ENCODE measurements at places on chromosomes 13 and 19. TPM values are rescaled to one million over a fixed set of nuclear protein-coding genes. Genes with fewer than 3 reads are reported as not detected.

Gene ZNF626
- not detected for total RNA-seq

Gene ZNF580
- 47.5 TPM for total RNA-seq

DNA sequence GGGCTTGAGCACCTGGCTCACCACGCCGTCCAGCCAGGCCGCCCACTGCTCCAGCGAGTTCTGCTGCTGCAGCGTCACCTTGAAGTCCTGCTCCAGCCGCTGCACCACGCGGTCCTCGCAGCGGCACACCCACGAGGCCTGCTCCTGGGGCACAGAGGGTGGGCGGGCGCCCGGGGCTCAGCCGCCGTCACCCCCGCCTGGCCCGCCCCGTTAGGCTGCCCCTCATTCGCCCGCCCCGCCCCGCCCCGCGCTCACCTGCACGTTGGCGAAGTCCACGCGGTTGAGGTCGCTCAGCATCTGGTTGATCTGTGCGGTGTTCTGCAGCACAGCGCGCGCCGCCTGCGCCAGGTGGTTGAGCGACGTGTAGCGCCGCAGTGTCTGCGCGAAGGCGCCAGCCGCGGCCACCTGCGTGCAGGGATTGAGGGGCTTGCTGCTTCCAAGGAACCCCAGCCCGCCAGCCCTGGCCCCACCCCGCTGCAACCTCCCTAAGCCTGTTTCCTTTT lies 11.3 kb downstream of the DCAF15 start:
- H3K27ac ChIP-seq: no peak overlapping the region
- 0 out of 2 replicates have a peak, but pooled peaks cover 3% of the 10 kb centered on the region for H3K36me3 ChIP-seq
- no peak overlapping the region for H3K4me3 ChIP-seq
- H3K4me1 ChIP-seq: no peaks in the 10 kb centered on the region

Gene RBM42
- 82.1 TPM for total RNA-seq

DNA sequence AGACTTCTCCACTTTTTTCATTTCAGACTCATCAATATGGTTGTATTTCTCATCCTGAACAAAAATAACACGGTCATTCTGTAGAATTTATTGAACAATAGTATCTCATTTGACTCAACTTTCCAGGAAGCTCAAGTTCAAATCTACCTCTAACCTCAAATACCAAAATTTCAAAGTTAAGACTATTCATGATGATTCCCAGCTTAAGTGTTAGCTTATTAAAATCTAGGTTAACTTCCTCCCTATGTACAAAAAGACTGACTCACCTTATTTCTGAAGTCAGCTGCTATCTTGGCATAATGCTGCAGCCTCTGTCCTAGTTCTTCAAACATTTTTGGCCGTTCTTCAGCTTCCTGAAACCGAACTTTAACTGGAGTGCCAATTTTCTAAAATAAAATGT lies 23.2 kb downstream of the HSPH1 start:
- H3K4me3 ChIP-seq: no peak overlapping the region
- H3K27me3 ChIP-seq: no peaks in the 10 kb centered on the region
- H3K4me1 ChIP-seq: no peaks in the 10 kb centered on the region
- peaks cover 84% of the 10 kb centered on the region for H3K36me3 ChIP-seq

DNA sequence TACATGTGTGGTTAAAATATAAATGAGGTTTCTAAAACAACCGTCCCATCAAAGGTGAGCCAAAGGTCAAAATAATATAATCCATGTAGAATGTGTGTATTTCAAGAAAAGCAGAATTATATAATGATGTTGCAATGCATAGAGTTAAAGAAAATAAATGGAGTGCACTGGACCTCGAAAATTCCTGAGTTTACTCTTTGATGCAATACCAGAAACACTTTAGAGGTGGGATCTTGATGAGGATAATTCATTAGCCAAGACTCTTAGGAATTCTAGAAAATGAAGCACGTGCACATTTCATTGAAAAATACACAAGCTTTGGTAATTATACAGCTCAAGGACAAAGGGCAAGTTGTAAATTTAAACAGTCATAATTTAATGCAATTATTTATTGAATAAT lies 508.9 kb upstream of the ARGLU1 start:
- H3K4me1 ChIP-seq: no peaks in the 10 kb centered on the region
- no peak overlapping the region for H3K27ac ChIP-seq
- no peak overlapping the region for H3K4me3 ChIP-seq
- no peak for DNase-seq

Gene SLAIN1
- total RNA-seq: 4.4 TPM

Gene NBEA
- total RNA-seq: 4.0 TPM

All from Karpas-422 (cell line).